ENCODE measurements at places on chromosomes 1 and 21. TPM values are rescaled to one million over a fixed set of nuclear protein-coding genes. Genes with fewer than 3 reads are reported as not detected.

GRCh38 chr1:172325531-172325930 lies 95.0 kb upstream of the C1orf105 start:
- H3K27ac ChIP-seq: no peak overlapping the region
- H3K4me1 ChIP-seq: no peaks in the 10 kb centered on the region
- no peak overlapping the region for H3K4me3 ChIP-seq

DNA sequence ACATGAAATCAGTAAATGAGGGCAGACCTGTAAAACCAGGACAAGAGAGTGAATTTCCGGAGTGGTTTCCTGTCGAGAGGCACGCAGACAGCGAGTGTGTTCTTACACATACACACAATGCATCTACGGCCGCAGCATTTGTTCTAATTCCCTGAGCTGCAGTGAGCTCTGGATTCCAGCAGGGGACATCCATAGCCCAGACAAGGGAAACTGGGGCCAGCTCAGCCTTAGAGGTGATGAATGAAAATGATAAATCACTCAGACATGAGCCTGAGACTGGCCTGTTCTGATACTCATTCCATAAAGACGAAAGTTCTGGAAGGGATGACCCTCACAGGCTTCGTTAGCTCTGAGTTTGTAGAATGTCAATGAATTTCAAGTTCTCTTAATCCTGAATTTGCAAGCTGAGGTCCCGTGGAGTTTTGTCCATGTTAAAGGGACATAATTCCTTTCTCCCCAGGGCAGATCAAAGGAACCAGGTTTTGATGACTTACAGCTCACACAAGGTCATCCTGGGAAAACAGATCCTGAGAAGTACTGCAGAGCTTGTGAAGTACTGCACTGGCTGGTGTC lies 207.9 kb upstream of the C1orf87 start:
- H3K4me3 ChIP-seq: no peak overlapping the region
- no peak for DNase-seq
- no peak overlapping the region for H3K27ac ChIP-seq
- H3K36me3 ChIP-seq: no peaks in the 10 kb centered on the region
- H3K4me1 ChIP-seq: no peaks in the 10 kb centered on the region

- no peaks in the 10 kb centered on the region for H3K36me3 ChIP-seq
- no peak overlapping the region for H3K4me3 ChIP-seq
- no peak overlapping the region for H3K27ac ChIP-seq
Observed at GRCh38 chr1:216071262-216071661, 352.0 kb downstream of the USH2A start.

Gene GJC2
- 0.35 TPM for total RNA-seq

Gene OR2L13
- total RNA-seq: not detected

Gene TEX35
- total RNA-seq: not detected

All from activated B cell treated with CpG ODN at 0.5 μM for 24 hours (primary cell).